ENCODE measurements at places on chromosomes 2 and 18. TPM values are rescaled to one million over a fixed set of nuclear protein-coding genes. Genes with fewer than 3 reads are reported as not detected.

DNA sequence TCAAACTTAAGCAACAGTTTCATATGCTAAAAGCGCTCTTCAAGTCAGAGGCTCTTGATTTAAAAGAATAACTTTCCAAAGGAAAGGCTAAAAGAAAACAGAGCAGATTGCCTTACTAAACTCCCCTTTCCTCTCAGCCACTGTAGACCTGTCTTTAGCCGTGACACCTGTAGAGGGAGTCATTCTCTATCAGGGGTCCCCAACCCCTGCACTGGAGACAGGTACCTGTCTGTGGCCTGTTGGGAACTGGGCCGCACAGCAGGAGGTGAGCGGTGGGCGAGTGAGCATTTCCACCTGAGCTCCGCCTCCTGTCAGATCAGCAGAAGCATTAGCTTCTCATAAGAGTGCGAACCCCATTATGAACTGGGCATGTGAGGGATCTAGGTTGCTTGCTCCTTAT is 9.6 kb downstream of the SLC14A1 start:
- no peak for DNase-seq

GRCh38 chr18:67788310-67789164 is 272.0 kb upstream of the DSEL start:
- peak; percentile 38 for DNase-seq

DNA sequence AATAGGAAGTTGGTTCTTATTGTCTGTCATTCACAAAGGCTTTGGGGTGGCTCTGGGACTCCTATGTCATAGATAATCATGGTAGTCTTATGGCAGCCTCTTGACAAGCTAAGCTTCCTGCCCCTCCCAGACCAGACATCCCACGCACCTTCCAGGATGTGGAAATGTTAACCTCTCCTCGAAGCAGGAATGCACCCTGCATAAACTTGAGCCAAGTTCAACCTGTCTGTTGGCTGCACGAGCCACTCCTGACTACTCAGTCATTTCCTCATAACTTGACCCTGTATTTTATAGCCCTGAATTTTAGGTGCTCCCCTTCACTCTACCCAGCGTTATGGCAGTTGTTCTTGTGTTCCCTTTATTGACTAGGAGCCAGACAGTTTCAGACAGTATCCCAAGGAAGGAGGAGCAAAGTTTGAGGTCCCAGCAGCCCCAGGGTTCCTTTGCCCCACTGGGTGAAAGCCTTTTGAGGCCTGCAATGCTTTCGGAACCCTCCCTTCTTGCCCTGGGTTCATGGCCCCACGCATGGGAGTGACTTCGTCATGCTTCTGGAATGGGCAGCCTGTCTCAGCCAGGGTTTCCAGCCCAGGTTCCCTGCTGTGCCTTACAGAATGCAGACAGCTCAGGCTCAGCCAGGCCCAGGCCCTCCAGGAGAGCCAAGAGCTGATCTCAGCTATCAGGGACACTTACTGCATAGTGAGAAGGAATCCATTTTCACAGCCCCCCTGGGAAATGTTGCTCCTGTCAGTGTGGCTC is 15.6 kb upstream of the INO80C start:
- no peak for DNase-seq

GRCh38 chr2:113240915-113241911 is 37.5 kb downstream of the PAX8 start:
- DNase-seq, result no peak

Gene RTP5
- polyA plus RNA-seq, result not detected

DNA sequence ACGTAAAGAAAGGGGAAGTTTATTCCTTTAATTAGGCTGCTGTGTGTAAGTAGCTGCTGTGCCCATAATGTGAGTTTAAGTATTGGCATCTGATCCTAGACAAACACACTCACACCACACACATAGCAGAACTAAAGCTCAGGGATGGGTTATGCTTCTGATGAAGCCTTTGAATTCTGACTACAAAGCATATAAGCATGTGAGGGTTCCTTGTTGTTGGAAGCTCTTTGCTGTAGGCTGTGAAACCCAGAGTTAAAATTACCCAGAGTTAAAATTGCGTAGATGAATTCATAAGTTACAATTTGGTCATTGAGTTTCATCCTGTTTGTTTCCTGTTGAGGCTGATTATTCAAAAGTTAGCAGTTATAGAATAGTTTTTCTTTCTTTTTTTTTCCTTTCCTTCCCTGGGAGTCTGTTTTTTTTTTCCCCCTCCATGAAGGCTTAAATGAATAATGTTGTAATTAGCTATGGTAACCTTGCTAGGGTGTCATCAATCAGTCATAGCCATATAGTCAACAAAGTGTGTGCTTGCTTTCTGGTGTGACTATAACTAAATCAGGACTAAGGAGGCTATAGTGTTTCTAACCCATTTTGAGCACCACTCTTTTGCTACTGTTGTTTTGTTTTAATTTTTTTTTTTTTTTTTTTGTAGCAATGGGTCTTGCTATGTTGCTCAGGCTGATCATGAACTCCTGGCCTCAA is 426.1 kb downstream of the PARD3B start:
- DNase-seq, result no peak

Gene C2orf80
- polyA plus RNA-seq, result not detected

Gene HRH4
- 0.06 TPM for polyA plus RNA-seq

All from hindlimb muscle (tissue), 1 donor.